ENCODE measurements at places on chromosomes 7 and 10. TPM values are rescaled to one million over a fixed set of nuclear protein-coding genes. Genes with fewer than 3 reads are reported as not detected.

GRCh38 chr10:4246881-4247358 is 461.9 kb upstream of the KLF6 start:
- no peak for DNase-seq

DNA sequence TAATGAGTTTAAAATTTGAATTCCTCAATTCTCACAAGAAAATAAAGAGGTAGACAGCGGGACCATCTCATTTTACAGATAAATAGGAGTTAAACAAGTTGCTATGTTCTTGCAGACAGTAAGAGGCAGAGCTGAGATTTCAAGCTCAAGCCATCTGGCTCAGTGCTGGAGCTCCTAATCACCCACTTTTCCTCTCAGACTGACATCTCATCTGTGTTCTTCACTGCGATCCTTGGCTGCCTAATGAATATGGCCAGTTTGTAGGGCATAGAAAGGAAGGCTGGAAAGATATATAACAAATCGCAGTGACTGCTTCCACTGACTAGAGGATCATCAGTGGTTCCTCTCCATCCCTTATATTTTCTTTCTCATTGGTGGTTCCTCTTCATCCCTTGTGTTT is 151.2 kb downstream of the MPP7 start:
- DNase-seq = no peak

PGAM2 gene
- not detected for total RNA-seq

DNA sequence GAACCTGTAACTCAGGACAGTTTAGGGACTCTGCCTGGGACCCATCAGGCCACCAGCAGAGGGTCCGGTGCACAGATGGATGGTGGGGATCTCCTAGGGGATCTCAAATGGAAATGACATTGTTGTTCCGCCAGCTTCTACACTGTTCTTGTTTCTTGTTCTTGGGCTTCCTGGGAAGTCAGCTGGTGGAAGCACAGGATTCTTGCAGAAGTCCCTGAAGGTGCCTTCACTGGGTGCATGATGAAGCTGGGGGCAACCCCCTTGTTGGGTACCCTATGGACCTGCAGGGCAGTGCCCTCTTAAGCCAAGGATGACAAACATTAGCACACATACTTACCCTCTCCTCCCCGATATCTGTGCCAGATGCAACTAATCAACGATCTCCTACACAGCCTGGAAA is 18.6 kb downstream of the SFTPD start:
- no peak for DNase-seq

ARMC10 gene
- total RNA-seq = 61.0 TPM

DNA sequence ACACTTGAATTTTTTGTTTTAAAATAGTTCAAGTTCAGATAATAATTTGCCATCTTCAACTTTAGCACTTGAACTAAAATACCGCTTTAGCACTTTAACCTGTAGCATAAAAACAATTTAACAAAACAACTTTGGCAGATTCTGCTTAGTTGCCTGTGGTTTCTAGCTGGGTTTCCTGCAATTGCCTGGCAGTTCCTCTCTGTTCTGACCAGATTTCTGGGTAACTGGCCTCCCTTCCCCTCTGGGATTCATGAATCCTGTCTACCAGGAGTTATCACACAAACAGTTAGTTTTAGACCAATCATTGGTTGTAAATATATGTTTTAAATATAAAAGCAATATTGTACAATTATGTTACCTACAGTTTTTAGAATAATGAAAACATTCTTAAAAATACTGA is 89.8 kb upstream of the HDAC9 start:
- DNase-seq = no peak

INPP5A gene
- total RNA-seq = 101 TPM

DNA sequence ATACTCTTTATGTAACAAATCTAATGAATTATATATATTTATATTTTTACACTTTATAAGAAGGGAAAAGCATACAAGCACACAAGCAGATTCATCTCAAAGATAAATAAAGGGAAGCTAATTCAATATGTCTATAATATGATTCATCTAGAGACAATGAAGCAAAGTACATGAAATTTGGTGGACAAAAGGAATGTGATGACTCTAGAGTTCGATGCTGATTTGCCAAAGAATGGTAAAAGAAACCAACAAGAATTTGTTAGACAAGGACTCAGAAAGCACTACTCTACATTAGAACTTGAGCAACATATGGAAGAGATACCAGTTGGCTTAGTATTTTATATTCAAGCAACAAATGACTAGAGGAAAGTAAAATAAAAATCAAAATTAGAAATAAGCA is 536.5 kb upstream of the TEX47 start:
- no peak for DNase-seq

GRCh38 chr7:140211698-140212097 is 34.9 kb upstream of the KDM7A start:
- no peak for DNase-seq

DNA sequence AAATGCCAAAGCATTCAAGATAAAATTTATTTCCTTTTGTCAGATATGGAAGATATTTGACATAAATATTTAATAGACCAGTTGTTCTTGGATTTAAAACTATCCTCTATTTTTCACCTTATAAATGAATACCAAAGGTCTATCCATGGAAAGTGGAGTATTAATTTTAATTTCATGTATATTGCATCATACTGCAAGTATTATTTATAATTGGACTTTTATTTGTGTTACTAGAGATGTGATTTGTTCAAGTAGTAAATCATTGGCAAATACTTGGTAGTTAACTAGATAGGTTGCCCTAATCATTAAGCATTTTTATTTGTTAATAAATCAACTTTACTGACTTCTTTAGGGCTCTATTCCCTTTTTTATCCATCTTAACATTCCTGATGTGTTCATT is 98.1 kb downstream of the CDC14C start:
- DNase-seq = no peak
